ENCODE measurements at places on chromosomes 7 and 10.

- no peak for DNase-seq
Measured at GRCh38 chr10:80517416-80518142, 20.1 kb upstream of the SH2D4B start.

- no peak for DNase-seq
Measured at GRCh38 chr7:118000480-118001202, 127.4 kb upstream of the CTTNBP2 start.

DNA sequence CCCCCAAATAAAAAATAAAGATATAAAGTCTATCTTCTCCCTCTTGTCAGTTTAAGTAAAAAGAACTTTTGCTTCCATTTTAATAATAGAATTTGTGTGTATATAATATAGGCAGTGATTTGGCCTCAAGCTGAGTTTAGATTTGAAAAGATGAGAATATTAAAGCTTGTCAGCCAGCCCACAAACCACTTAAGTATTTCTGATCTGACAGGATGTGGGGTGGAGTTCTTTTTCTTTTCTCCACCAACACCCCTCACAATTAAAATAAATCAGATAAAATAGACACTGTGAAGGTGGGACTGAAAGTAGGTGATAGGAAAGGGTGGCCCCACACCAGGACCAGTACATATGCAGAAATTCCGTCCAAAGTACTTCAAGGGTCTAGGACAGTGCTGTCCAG lies 714.1 kb downstream of the AUTS2 start:
- DNase-seq = no peak

DNA sequence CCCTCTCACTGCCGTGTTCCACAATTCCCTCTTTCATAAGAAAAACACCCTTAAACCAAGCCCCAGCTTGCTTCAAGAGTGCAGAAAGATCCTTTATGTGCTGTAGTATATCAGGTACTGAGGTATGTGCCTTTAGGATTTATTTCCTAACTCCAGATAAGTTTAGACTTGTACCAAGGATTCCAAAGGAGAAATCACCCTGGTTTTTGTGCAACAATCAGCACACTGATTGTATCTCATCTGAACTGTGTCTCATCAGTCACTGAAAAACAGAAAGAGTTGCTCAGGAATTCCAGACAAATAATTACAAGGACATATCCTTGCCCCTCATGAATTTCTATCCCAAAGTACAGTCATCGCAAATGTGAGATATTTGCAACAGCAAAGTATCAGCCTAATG lies 77.2 kb upstream of the PTPRZ1 start:
- no peak for DNase-seq

DNA sequence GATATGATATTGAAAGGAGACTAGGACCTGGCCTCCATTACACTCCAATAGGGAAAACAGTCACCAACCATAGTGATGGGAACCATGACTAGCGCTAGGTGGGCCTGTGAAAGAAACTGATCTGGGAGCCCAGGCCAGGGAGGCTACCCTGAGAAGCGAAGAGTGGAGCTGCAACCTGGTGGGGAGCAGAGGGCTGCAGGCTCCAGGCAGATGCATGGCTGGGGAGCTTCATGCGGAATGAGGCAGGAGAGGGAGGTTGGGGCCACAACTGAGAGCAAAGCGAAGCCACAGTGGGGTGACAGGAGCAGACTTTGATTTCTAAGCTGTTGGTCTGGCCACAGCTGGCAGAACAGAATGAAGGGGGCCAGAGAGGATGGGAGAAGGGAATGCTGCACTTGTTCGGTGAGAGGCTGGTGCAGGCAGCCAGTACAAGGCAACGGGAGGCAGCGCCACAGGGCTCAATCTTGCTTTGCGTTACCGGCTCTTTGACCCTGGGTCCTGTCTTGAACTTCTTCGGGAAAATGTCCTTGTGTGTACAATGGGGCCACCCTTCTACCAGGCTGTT lies 88.4 kb downstream of the TACC2 start:
- no peak for DNase-seq

DNA sequence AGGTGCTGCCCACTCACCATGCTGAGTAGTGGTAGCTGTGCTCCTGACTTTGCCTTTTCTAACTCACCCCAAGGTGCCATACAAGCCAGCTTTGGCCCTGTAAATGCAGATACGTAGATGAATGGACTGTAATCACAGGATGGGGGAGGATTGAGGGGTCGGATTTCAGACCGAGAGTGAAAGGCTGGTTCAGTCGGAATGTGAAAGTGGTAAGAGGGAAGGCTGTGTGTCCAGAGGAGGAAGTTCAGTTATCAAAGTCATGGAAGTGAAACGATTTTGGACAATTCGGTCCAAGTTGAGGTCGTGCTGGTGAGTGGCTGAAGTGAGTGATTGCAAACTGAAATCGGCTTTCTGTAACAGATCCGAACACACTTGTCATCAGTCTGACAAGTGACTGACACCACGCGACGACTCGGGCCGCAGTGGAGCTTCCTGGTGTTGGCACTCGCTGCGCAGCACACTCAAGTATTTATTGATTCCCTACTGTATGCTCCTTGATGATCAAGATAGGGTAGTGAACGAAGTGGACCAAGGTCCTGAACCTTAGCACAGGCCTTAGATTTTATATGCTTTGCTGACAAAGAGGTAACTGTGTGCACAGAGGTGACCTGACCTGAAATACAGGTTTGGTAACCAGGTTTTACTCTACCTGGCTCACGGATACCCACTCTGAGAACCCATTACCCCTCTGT lies 10.5 kb downstream of the ZNF282 start:
- no peak for DNase-seq

DNA sequence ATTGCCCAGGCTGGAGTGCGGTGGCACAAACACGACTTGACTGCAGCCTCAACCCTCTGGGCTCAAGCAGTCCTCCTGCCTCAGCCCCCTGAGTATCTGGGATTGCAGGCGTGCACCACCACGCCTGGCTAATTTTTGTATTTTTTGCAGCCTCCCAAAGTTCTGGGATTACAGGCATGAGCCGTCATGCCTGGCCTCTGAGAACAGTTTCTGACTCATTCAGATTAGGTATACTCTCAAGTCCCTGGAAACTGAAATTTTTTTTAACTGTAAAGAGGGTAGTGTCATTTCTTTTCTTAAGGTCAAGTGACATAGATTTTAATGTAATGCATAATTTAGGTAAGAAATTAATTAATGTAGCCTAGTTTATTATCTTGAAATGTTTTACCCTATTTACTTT lies 104.7 kb downstream of the SEPTIN7 start:
- no peak for DNase-seq

DNA sequence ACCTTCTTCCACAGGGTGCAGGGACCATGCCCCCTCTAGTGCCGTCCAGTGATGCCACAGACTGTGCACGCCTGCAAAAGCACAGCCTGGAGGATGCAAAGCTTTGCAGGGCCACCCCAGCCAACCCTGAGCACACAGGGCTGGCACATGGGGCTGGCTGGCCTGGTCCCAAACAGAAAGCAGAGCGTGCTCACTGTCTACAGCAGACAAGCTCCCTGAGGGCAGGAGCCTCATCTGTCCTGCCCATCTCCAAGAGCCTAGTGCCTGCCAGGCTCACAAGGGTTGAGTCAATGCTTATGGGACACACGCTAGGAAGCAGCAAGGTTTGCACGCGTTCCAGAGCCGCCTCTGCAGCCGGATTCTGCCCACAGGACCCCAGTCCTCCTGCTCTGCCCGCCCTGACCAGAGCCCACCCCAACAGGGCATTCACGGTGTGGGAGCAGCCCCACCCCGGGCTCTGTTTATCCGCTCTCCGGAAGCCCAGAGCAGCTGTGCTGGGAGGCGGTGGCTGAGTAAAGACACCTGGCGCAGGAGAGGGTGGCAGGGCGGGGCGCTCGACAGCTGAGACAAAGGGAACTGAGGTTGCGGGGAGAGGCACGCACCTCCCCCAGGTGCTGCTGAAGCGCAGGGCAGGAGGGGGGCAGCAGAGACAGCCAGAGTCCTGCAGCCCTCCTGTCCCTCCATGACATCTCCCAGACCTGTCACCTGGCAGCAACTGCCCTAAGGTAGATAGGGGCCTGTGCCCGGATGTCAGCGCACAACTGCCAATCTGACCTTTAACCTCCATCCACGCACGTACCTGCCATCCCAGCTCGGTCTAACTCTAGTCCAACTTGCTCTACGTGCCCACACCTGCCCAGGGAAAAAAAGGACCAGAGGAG lies 4.3 kb downstream of the KCNH2 start:
- peak; percentile 86 for DNase-seq

DNA sequence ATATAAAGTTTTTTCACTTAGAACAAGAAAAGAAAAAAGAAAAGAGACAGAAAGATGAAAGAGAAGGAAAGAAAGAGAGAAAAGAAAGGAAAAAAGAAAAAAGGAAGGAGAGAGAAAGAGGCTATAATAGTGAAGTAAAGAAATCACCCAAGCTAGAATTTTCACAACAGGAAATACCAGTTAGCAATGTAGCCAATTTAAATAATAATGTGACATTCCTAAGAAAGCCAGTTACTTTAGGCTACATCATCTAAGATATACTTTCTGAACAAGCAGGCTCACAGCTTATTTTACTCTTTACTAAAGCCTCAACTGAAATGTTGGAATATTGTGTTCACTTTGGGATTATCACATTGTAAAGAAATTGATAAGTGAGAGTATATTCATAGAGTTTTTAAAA lies 53.6 kb downstream of the GPR37 start:
- no peak for DNase-seq

GRCh38 chr7:24656608-24657007 lies 83.4 kb downstream of the PALS2 start:
- no peak for DNase-seq

GRCh38 chr10:79507440-79508167 lies 4.7 kb upstream of the EIF5AL1 start:
- peak; percentile 66 for DNase-seq

- no peak for DNase-seq
Measured at GRCh38 chr7:158402471-158402870, 185.2 kb downstream of the PTPRN2 start.

DNA sequence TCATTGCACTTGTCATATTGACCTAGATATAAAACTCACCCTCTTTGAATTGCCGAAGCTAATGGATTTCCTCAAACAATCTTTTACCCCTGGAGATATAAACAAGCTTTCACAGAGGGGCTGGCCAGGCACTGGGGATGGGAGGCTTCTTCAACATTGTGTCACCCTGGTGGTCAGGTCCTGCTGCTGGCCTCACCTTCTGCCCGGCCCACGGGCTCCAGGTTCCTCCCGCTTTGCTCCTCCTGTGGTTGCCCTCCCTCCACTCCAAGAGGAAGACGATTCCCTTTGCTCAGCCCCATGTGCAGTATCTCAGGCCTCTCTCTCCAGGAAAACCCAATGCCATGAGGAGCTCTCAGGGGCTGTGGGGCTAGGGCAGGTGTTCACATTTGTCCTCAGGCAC lies 118.1 kb upstream of the ADCY1 start:
- no peak for DNase-seq

DNA sequence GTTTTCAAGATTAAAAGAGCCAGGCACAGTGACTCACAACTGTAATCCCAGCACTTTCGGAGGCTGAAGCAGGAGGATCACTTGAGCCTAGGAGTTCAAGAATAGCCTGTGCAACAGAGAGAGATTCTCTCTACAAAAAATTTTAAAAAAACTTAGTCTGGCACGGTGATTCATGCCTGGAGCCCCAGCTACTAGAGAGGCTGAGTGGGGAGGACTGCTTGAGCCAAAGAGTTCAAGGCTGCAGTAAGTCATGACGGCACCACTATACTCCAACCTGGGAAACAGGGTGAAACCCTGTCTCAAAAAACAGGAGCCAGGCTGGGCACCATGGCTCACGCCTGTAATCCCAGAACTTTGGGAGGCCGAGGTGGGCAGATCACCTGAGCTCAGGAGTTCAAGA lies 86.6 kb upstream of the KCTD7 start:
- no peak for DNase-seq

DNA sequence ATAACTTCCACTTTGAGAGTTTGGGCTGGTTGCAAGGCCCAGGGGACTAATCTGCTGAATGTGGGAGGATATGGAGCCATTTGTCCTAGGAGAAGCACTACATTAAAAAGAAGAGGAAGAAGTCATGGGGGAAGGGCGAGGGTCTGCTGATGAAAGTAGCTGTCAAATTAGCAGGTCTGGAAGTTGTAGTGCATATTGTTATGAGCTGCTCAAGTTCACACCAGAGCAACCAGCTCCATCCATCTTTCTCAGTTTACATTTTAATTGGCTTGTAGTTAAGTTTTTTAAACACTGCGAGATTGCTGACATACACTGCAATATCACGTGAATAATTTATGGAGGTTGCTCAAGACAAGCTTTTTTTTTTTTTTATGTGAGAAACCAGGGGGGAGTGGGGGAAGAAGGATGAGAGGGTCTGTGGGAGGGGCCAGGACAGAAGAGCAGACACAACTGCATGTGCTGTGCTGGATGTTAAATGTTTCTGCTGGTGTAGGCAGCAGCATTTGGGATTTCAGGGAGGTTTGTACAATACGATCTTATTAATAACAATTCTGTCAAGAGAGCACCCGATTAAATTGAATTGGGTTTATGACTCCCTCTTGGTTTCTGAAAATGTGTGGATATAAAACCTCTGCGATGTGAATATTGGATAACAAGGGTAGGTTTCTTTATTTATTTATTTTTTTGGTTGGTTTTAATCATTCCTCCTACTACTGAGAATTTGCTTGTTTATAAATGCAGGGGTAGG lies 759.0 kb upstream of the GALNT17 start:
- no peak for DNase-seq

DNA sequence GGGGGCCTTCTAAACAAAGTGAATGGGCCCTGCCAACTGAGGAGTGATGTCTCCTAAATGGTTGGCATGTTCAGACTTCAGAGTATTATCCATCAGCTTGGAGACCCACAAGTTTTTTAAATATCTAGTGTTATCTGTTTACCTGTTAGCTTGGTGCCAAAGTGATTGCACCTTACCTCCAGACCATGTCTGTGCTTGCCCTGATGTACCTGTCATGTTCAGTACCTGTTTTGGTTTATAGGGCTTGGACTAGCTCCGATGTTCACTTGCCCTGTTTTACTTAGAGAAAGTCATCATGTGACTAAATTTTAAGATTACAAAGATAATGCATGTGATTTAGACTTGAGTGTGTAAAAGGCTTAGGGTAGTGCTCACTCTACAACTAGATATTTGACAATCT lies 67.7 kb downstream of the CNNM2 start:
- DNase-seq = no peak

GRCh38 chr7:26195867-26196657 lies 4.5 kb downstream of the HNRNPA2B1 start:
- DNase-seq = no peak

GRCh38 chr10:130021383-130021950 lies 57.4 kb upstream of the EBF3 start:
- DNase-seq = no peak

DNA sequence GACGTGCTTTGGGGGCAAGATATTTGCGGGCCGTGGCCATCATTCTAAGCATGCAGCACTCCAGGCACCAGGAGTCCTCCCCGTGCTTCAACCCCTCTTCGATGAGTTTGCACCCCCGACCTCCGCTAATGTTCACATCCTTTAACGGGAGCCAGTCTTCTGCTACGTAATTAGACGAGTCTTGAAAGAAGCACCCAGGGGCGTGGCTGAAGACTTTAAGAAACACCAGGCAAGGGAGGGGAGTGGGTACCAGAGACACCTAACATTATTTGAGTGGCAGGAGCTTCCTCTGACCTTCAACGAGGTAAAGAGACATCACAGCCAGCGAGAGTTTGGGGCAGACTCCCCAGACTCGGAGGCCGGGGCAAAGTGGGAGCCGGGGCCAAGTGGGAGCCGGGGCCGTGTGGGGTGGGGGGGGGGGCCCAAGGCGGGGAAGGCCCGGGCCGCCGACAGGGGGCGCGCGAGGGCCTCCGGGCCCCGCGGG lies 31.1 kb upstream of the TOMM7 start:
- no peak for DNase-seq

- no peak for DNase-seq
Measured at GRCh38 chr10:79488336-79488735, 24.0 kb upstream of the EIF5AL1 start.
